Stimulated activated CD8-positive, alpha-beta memory T cell treated with anti-CD3 and anti-CD28 coated beads, Interleukin-4, amount 100 ng/mL, for 48 hours (primary cell): ENCODE measurements at places on chromosomes 5 and 9.

- no peak for DNase-seq
Observed at GRCh38 chr9:87193925-87194868, 246.9 kb upstream of the GAS1 start.

GRCh38 chr9:92467041-92467440 is 15.3 kb downstream of the ASPN start:
- DNase-seq = no peak

DNA sequence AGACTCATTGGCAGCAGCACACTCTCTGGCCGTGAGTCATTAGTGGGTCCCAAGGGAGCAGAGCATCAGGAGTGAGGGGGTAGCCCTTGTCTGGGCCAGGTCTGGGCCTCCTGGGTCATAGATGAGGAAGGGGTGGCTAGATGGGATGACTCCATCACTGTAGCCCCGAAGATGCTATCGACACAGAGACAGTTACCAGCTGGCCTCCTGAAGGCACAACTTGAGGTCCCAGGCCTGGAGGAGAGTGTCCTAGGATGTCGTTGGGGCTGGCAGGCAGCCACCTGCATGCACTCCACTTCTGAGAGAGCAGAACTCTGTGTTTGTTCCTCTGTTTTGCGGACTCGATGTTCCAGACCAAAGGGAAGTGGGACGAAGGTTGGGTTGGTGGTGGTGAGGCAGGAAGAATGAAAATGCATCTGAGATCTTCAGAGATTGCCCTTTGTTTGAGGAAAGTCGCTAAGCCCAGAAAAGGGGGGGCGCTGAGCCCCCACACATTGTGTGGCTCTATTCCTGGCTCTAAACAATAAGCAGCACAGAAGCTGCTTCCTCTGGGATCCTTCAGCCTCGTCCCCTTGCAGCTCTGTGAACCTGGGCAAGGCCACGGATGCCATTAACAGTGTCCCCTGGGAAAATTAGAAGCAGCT is 4.7 kb downstream of the BTNL9 start:
- DNase-seq = no peak

GRCh38 chr5:51479840-51480239 is 96.6 kb downstream of the ISL1 start:
- no peak for DNase-seq

DNA sequence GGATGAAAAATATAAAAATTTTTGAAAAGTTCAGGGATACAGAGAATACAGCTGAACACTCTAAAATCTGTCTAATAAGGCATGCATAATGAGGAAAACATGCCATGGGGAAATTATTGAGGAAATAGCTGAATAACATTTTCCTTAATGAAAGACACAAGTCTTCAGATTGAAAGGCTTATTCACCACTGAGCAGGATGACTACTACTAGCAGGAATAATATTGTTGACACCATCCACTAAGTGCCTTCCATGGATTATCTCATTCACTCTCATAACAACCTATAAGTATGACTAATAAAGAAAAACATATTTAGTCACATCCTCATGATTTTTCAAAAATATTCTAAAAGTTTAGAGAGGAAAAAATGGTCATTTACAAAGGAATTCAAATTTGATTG is 96.7 kb upstream of the FER start:
- no peak for DNase-seq

DNA sequence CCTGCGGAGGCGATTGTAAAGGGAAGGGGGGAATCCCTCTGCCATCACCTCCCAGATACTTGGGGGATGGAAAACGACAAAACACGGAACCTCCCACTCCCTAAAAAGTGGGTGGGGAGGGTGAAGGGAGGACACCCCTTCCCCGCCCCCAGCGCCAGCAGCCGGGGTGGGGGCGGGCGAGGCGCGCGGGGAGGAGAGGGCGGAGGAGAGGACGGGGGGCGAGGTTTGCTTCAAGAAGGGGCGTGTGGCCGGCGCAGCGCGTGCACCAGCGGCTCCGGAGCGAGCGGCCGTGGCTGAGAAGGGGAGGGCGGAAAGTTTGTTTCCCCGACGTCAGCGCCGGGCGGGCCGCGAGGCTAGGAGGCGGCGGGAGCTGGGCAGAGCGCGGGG is at the start of gene PRRX2:
PRRX2 (plus strand) TSS at position 259 of the 387 bp plus-strand sequence. CDS start 221 bp downstream, outside the sequence.
- peak; percentile 61 for DNase-seq

GRCh38 chr5:97547999-97548738 is 365.1 kb upstream of the RIOK2 start:
- no peak for DNase-seq

GRCh38 chr5:10059556-10059955 is 190.1 kb downstream of the ATPSCKMT start:
- no peak for DNase-seq

- no peak for DNase-seq
Observed at GRCh38 chr9:136433043-136433715, 6.5 kb downstream of the INPP5E start.

DNA sequence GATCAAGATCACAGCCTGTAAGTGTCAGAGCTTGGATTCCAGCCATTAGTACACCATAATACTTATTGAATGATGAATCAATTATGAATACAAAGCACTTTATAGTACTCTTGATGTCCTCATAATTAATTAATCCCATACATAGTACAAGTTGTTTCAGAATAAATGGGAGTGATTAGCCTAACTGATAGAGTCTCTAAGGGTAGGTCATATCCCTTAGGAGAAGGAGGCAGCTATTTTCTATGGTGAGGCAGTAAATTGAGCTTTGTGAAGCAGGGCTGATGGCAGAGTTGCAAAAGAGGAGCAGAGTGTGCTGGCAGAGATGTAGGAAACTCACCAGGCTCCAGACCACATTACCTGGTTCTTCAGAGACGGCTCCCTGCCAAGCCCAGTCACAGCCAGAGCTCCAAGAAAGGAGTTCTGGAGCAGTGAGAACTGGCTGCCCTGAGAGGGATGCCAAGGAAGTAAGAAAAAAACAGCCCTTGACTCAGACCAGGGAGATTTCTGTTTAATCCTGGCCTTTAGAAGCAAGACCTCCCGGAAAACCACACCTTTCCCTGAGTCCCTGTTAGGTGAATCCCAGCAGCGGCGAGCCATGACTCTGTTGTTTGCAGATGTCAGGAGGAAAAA is 112.9 kb downstream of the SH3TC2 start:
- no peak for DNase-seq

GRCh38 chr9:32705059-32705458 is 69.6 kb upstream of the TAF1L start:
- DNase-seq = no peak

DNA sequence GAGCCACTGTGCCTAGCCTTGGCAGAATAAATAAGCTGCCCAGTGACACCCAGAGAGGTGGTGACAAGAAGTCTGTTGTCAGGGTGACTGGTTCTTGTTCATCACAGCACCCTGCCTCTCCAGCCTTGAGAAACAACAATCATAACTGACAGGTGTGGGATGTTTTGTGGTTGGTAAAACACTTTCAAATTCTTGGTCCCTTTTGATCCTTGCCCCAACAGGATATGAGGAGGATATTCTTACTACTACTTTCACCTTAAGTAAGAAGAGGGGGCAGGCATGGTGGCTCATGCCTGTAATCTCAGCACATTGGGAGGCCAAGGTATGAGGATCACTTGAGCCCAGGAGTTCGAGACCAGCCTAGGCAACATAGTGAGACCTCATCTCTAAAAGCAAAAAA is 14.2 kb upstream of the FRRS1L start:
- DNase-seq = peak; percentile 55

GRCh38 chr5:136427426-136427825 is 62.1 kb upstream of the TRPC7 start:
- DNase-seq = no peak

DNA sequence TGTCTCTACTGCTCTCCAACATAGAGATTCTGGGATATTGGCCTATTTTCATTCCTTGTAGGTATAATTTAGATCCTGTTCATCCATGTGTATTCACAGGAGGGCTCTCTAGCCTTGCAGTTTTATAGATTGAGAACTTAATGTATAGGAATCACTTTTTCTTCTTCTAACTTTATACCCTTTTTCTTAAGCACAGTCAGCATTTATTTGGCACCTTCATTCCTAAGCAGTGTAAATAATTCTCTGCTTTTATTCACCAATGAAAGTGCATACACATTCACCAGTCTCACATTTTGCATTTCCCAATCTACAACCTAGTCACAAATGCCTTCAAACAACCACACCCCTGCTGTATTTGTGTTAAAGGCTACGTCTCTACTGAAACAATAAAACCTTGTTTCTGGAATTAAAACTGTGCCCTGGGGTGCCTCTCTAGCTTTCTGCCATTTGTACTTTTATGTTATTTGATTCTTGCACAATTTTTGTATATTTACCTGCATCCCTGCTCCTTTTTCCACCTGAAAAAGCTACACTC is 49.3 kb downstream of the NREP start:
- no peak for DNase-seq

- no peak for DNase-seq
Observed at GRCh38 chr9:96514800-96515158, 64.8 kb downstream of the HABP4 start.

DNA sequence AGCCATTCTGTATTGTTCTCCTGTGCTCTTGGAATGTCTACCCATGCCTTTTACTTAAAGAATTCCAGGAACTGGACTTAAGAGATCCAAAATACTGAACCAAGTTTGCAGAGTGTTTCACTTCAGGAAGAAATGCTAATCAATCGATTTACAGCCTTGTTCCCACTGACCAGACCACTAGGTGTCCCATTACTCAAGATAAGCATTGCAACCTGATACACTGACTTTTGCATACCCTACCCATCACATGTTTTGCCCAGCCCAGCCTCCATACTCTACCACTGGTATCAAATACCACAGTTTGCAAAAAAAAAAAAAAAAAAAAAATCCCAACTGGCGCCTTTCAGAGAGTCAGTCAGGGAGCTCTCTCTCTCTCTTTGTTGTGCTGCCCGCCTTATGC is 550.8 kb downstream of the CDH9 start:
- no peak for DNase-seq

- DNase-seq = peak; percentile 80
Observed at GRCh38 chr5:135551593-135552447, 16.1 kb upstream of the NEUROG1 start.

GRCh38 chr9:35203528-35203927 is 41.7 kb downstream of the UNC13B start:
- no peak for DNase-seq

DNA sequence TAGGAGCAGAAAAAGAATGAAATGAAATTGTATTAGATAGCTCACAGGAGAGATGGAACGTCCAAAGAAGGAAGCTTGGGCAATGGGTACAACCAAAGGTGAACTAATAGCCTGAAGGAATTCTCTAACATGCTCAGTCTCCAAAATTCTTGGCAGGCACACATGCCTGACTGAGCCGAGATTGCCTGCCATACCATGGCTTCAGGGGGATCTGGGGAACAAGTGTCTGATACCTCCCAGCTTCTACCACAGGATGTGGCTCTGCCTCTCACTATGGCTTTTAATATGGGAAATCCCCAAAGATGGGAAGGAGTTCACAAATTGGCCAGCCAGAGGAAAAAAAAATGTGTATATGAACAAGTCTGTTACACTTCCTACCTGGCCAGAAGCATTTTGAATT is 3.6 kb upstream of the PALM2AKAP2 start:
- no peak for DNase-seq

DNA sequence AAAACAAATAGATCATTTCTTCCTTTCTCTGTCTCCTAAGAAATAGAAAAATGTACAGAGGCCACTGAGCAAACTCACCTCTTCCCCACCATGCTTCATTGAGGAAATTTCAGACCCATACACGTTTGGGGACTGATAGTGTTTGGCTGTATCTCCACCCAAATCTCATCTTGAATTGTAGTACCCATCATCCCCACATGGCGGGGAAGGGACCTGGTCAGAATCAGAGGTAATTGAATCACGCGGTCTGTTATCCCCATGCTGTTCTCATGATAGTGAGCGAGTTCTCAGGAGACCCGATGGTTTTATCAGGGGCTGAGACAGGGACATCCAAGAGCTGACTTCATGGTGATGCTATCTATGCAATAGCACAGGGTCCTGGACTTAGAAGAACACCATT is 1655.8 kb downstream of the MAT2B start:
- no peak for DNase-seq

- DNase-seq = peak; percentile 25
Observed at GRCh38 chr5:37839407-37840052, at the start of gene GDNF. TSS of gene GDNF (minus strand) at chr5:37840041. CDS start at chr5:37834796, 5,245 bp downstream.

DNA sequence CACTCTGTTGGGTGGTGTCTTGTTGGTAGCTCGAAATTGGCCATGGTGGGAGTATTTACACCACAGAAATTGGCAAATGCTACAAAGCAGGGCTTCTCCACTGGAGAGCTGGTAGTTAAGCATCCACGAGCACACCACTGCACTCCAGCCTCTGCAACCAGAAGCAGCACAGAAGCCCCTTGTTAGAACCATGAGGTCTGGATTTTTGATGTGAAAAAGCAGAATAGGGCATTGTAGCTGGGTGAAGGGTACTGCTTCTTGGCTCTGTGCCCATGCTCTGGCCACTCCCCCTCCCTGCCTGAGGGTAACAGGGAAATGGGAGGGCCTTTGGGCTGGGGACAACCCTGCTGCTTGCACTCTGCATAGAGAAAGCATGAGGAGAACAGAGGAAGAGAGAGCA is 81.2 kb upstream of the UBTD2 start:
- no peak for DNase-seq

DNA sequence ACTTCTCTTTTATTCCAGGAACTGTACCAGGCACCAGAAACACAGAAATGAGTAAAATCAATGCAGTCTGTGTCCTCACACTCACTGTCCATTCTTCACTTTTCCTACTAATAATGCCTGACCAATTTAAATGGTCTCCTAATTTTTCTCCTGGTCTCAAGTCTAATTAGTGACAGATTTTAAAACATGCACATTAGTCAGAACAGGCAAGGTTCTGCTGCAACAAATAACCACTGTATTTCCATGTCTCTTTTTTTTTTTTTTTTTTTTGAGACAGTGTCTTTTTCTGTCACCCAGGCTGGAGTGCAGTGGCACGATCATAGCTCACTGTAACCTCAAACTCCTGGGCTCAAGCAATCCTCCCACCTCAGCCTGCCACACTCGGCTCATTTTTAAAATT is 99.6 kb downstream of the CEMIP2 start:
- no peak for DNase-seq

- DNase-seq = no peak
Observed at GRCh38 chr5:16975950-16976624, 40.0 kb upstream of the MYO10 start.

DNA sequence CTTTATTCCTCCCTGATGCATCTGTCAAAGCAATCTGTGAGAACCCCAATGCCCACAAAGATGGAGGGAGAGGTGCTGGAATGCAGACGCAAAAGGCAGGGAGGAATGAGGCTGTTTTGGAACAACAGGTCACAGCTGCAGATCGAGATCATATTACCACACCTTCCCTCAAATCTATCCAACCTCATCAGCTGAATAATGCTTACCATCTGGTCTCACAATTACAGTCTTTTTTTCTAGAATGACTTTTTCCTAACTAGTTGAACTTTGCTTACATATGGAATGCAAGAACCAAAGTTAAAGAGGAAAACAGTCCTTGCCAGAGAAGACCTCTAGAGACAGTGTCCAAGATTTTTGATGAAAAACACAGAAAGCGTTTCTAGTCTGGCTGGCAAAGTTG is 158.1 kb downstream of the LPAR1 start:
- DNase-seq = no peak

GRCh38 chr5:100667161-100667630 is 132.0 kb downstream of the FAM174A start:
- DNase-seq = no peak
